ENCODE measurements at places on chromosomes 12 and 14.

GRCh38 chr14:39015360-39015961 is 87.6 kb downstream of the SEC23A start:
- peak; percentile 26 for DNase-seq

DNA sequence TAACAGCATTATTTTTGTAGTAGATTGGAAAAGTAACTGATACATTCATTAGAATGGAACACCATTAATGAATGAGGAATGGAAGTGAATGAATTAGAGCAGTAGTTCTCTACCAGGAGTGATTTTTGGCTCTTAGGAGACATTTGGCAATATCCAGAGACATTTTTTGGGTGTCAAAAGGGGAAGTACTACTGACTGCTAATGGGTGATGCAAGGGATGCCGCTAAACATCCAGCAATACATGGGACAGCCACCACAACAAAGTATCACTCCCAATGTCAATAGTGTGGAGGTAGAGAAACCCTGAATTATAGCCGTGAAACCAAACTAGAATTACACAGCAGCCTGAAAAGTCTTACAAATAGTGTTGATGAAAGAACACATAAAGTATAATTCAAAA is 1.5 kb downstream of the CHURC1 start:
- DNase-seq = no peak

DNA sequence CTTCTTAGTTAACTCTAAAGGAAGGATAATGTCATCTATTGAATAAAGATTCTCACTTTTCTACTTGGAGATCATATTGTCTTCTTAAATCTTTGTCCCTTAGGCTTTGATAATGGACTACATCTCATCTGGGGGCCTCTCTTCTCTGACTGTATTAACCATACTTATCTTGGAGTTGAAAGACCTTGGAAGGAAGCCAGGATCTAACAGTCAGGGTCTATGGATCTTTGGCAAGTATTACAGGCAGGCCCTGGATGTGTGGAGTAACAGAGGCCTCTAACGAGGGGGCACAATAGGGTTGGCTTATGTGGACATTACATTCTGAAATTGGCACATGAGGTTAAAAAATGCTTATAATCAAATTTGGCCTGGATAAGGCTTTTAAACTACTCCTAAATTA is 513.8 kb downstream of the NRXN3 start:
- no peak for DNase-seq

GRCh38 chr12:11344500-11344899 is 34.3 kb upstream of the PRB4 start:
- DNase-seq = no peak

DNA sequence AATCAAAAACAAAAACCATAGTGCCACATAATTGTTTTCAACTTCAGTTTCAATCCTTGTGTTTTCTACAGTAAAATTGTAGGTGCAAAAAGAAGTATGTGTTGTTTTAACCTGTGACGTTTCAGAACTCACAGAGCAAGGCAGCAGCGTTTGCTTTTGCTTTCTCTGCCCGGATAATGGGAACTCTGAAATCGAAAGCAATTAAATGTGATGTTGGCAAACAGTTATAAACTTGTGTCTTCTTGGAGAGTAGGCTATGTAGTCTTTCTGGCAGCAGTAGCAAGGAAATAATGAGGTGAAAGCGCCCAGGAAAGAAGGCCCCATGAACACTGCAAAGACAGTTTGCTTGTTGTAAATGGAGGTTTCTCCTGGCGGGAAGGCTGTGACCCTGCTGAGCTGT is 39.1 kb downstream of the FNTB start:
- DNase-seq = no peak

GRCh38 chr14:35122696-35123387 is 490 bp downstream of the PRORP start:
- DNase-seq = no peak

DNA sequence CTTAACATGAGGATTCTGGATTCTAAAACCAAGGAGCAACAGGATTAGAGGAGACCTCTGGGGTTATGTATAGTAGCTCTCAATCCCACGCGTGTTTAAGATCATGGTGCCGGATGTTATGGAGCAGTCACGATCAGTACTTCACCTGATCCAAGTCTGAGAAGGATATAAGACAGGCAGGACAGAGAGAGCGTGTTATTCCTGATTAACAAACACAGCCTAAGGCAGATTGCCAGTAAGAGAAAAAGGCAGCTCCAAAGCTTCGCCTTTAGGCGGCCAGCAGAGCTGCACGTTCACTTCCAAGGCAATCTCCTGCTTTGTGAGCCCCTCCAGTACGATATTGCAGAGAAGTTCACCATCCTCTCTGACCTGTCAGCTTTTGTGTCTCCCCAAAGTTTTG is 5.5 kb downstream of the SETD3 start:
- no peak for DNase-seq

GRCh38 chr14:34782031-34782430 is 67.6 kb upstream of the CFL2 start:
- DNase-seq = no peak

DNA sequence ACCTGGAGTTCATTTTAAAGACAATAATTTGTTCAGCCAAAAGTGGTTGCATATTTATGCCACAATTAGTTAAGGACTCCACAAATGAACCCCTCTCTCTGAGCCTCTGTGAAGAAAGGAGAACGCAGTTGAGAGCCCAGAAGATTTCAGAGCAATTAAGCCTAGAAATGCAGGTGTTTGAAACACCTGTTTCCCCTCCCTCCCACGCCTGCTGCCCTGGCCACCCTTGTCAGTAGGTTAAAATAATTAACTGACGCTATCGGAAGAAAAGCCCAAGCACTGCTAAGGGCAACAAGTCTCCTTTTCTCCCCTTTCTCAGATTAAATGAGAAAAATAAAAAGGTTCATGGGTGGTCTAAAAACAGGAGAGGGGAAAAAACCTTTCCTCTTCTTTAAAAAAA is 99.2 kb downstream of the PPM1A start:
- DNase-seq = no peak

GRCh38 chr12:132167611-132168310 is 23.5 kb downstream of the NOC4L start:
- peak; percentile 39 for DNase-seq

DNA sequence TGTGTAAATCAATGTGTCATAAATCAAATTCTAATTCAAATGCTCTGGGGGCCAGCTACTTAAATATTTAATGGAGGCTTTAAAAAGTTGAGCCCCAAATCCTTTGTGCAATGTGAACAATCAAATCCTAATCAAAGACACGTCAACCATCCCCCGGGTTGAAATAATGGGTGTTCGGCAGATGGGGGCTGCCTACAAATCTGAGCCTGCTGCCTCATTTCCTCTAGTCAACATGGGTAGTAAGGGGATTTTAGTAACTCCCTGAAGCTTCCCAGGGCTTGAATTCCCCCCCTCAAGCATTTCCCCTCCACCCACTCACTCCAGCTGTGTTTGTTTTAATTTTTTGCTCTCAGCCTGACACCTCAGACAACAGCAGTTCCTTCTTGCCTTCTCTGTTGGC is 37.8 kb downstream of the SRRM4 start:
- DNase-seq = no peak

All from activated CD4-positive, alpha-beta T cell treated with anti-CD3 and anti-CD28 coated beads, Interleukin-2, amount 50 U/mL, for 16 hours (primary cell).